Activated CD8-positive, alpha-beta memory T cell treated with anti-CD3 and anti-CD28 coated beads for 48 hours (primary cell): ENCODE measurements at places on chromosomes 5 and 9.

DNA sequence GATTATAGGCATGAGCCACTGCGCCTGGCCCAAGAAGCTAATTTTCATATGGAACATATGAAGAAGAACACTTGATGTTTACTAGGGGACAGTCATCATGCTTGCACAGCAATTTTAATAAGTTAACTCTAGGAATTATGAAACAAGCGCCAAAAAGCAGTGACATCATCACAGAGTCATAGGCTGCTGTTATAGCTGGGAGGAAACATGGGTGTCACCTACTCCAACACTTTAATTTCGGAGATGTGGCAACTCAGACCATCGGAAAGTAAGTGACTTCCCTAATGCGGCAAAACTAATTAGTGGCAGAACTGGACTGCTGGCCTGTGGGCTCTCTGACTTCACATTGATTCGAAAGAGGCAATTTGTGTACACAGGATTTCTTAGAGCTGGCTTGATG lies 38.1 kb upstream of the EQTN start:
- DNase-seq: no peak

GRCh38 chr5:143409926-143410325 lies 6.4 kb upstream of the NR3C1 start:
- DNase-seq: no peak

DNA sequence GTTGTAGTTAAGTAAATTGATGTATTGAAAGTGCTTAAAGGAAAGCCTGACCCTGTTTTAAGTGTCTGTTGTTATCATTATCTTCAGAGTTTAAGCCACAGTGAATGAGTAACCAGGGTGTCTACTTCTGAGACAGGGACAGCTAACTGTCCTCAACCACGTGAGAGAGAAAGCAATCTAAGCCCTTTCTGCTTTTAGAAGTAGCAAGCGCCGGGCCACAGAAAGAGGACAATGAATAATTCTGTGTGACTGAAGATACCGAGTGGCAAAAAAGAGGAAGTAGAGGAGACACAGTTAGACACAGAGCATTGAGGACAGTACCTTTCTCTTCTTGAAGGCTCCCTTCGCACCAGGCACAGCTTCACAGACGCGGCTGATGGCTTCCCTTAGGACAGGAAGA lies 86.3 kb downstream of the S1PR3 start:
- no peak for DNase-seq

GRCh38 chr9:72856972-72857623 lies 95.8 kb downstream of the ALDH1A1 start:
- no peak for DNase-seq

DNA sequence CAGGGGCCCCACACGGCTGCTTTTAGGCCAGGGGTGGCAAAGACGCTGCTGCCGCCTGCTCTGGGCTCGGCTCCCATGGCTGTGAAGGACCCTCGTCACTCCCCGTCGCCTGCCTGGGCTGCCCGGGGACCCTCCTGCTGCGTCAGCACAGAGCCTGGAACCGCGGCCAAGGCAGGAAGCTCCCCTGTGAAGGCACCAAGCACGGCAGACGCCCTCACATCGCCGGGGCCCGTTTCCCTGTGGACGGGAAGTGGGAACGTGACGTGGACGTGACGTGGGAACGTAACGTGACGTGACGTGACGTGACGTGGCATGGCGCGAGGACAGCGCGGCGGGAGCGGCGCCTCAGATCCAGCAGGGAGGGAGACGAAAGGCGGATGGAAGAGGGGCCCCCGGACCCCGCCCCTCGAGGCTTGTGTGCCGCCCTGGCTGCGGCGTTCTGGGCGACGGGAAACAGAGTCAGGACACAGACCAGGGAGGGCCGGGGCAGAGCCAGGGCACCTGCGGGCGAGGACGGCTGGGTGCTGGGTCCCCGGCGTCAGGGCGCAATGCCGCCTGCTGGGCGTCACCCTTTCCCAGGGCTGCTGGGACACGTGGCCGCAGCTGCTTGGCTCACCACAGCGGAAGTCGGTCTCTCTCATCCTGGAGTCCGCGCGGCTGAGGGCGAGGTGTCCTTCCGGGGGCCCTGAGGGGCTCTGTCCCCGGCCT lies 53.1 kb downstream of the MRPL36 start:
- no peak for DNase-seq

DNA sequence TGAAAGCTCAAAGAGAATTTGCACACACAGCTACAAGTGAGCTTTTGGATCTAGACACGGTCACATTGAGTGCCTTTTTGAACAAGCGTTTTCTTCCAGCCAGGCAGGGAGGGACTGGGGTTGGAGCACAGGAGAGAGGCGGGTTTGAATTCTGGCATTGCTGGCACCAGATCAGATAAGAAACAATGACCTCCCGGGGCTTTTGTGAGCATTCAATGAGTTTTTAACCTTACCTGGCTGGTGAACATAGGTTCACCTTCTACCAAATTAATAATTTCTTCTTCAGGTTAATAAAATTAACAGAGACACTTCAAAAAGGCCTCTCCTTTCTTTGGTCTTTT lies 312.9 kb upstream of the MSX2 start:
- no peak for DNase-seq

DNA sequence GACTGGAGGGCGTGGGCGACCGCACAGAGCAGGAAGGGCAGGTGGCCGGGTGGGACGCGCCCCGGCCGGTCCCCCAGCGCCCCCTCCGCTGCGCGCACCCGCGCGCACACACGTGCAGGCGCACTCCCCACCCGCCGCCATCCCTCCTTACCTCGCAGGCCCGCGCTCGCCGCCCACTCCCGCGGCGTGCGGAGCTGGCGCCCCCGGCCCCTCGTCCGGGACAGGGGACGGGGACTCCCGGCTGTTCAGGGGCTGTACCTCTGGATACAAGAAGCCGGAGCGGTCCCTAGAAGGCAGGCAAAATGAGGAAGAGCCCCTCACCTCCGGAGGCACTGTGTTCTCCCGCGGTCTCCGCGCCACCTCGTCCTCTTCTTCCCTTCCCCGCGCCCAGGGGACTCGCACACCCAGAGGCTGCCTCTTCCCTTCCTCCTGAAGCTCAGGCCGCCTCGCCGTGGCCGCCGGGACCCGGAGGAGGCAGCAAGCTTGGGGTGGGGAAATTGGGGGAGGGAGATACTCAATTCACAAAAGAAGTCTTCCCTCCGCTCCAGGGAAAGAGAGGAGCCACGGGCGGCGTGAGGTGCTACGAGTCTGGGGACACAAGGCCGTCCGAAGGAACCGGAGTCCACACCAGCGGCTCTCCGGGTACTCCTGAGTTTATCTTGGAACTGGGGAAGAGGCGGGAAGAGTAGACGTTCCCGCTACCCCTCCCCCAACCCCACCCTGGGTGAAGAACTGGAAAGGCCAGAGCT lies 1.4 kb upstream of the GABRB2 start:
- no peak for DNase-seq

DNA sequence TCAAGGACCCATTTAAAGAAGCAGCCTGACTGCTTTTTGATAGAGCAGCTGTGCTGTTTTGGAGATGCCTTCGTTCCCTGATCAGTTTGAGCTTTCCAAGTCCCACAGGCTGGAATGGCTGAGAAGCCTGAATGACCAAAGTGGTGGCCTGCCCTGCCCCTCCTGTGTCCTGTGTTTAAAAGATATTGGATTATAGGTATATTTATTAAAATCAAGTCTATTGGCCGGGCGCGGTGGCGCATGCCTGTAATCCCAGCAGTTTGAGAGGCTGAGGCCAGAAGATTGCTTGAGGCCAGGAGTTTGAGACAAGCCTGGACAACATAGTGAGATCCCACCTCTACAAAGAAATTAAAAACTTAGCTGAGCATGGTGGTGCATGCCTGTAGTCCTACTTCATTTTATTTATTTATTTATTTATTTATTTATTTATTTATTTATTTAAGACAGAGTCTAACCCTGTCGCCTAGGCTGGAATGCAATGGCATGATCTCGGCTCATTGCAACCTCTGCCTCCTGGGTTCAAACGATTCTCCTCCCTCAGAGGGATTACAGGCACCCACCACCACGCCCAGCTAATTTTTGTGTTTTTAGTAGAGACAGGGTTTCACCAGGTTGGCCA lies 87.7 kb downstream of the CACNA1B start:
- no peak for DNase-seq

- DNase-seq: no peak
These were observed 359.0 kb downstream of the SLIT3 start for GRCh38 chr5:168941901-168942300.

DNA sequence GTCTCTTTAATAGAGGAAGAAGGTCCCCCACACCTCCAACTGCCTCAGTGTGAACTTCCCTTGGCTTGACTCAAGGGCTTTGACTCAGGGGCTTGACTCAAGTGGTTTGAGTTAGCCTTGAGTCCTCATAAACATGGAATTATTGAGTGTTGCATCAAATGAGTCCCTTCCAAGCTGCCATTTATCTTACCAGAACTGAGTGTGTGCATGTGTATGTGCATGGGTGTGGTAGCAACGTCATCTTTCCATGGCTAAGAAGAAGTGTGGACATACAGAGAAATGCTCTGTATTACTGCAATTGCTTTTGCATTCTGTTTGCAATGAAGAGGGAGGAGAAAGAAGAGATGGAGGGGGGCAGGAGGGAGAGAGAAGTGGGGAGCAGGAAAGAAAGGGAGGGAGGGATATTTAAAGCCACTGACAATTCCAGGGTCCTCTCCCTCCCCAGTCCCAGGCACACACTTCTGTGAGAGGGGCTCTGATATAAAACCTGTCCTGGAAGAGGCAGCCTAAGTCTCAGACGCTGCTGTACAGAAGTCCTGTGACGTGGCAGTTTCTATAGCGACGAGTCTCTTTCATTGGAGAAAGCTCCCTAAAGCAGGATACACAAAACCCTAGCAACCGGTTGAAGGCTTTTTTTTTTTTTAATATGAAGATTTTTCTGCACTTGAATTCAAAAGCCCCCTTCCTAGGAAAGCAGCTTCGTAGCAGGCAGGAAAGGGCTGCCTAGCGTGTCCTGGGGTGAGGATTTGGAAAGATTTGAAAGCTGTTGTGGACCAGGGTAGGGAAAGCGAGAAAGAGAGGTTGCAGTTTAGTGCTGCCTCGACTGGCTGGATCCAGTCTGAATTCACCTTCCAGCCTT lies 93.3 kb upstream of the MAP1B start:
- DNase-seq: no peak

DNA sequence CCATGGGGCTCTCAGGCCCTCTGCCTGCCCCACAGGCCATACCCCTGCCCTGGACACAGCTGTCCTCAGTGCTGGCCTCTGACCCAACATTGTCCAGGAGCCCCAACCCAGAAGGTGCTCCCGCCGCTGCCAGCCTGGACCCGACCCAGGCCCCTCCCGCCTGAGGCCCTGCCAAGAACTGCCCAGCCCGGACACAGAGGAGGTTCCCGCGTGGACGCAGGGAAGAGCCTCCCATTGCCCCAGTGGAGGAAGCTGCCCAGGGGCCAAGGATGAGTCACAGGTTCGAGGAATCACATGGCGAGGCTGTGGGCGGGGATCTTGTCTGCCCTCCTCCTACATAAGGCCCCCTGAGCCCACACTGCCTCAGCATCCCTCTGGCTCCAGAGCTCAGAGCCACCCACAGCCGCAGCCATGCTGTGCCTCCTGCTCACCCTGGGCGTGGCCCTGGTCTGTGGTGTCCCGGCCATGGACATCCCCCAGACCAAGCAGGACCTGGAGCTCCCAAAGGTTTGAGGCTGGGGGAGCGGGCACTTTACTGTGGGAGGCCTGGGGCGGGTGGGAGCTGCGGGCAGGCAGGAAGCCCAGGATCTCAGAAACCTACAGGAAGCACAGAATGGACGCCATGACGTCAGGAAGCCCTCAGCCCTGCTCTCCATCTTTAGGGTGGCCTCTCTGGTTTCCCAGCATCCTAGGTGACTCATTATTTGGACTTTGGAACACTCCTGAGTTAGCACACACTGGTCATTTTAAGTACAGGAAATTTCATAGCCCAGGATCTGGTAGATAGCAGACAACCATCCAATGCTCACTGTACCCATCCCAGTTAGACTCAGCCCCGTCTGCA lies at the start of gene PAEP:
Gene PAEP, plus strand, starts transcription at position 366 of the 844 bp plus-strand sequence.
- no peak for DNase-seq

DNA sequence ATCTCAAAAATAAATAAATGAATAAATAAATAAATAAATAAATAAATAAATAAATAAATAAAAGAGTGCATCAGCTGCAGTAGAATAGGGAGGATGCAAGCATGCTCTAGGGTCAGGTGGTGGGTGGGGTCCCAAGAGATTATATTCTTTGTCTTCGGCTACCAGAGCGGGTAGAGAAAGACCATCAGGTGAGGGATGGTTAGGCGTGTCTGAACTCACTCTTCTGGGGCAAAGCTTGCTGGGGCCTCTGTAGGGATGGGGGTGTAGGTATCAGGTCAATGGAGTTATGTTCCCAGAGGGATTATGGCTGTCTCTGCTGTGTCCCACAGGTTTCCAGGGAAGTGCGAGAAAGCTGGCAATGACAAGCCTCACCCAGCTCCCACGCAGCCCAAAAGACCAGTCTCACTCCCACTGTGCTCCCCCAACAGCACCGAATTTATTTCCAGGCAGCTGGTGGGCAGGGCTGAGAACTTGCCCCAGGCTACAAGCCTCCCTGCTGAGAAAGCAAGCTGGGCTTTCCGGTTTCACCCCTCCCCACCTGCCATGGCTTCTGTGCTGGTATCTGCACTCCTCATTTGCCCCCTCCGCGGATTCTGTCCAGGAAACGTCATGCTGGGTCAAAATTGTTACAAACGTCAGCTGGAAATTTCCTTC lies 180.8 kb downstream of the LURAP1L start:
- DNase-seq: no peak

- DNase-seq: no peak
These were observed 77.4 kb downstream of the SEC61B start for GRCh38 chr9:99299211-99300102.

DNA sequence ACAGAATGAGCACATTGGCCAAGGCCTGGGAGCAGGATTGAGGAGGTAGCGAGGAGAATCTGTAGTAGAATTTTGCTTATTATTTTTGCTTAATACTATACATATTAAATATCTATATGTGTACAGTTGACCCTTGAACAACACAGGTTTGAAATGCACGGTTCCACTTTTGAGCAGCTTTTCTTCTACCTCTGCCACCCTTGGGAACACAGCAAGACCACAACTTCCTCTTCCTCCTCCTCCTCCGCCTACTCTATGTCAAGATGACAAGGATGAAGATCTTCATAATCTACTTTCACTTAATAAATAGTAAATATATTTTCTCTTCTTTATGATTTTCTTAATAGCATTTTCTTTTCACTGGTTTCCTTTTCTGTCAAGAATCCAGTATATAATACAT lies 541.4 kb downstream of the KCTD16 start:
- no peak for DNase-seq

DNA sequence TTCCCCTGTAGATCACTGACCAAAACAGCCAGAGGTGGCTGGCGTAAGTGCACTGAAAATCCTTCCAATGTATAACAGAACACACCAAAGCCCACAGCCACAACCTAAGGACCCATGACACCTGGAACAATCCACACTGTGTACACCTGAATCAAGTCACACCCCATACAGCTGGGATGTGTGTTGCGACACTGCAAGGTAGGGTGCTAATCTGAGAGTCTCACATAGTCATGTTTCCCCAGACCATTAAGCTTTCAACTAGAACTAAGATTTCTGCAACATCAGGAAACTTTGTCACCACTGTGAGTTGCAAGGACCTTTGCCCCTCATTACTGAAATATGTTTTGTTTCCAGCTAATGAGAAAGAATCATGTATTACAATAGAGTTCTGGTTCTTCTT lies 59.4 kb downstream of the MED27 start:
- DNase-seq: no peak
